Muscle of arm (tissue), 14 donors: ENCODE measurements at places on chromosomes 5 and 9.

DNA sequence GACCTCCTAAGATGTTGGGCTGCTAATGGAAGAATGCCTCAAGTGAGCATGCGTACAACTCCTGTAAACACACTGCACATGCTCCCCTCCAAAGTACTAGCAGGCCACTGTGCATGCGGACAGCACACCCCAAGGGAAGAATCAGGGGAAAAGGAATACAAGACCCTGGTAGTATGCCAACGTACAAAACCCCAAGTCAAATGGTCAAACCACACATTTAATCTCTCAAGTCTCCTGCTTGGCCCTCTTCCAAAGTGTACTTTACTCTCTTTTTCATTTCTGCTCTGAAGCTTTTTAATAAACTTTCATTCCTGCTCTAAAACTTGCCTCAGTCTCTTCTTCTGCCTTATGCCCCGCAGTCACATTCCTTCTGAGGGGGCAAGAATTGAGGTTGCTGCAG, 466.4 kb downstream of the DMRTA1 start:
- no peak for DNase-seq

DNA sequence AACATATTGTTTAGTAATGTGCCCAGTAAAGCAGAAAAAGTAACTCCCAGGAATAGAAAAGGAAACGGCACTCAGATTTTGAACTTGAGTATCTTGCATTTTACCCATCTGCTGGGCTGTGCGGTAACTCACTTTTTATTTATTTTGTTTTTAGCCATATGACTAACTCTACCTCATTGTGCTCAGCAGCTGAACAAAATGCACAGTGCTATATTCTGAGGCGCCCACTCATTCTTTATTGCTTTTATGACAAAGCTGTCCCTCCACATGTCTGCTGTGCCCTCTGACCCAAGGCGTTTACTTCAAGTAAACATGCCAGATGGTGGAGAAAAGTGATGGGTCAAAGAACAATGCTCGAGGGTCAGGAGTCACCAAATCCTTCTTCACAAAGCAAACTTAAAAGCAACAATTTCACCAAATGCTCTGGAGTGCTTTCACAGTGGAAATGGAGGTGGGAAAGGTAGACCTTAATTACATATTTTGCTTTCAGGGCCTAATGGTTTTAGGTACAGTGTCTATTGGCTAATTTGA, 215.2 kb upstream of the ELAVL2 start:
- DNase-seq: no peak

- no peak for DNase-seq
Measured at GRCh38 chr9:38298503-38298902, 94.0 kb upstream of the ALDH1B1 start.

GRCh38 chr9:10614196-10614800, 1.5 kb upstream of the PTPRD start:
- DNase-seq: no peak

DNA sequence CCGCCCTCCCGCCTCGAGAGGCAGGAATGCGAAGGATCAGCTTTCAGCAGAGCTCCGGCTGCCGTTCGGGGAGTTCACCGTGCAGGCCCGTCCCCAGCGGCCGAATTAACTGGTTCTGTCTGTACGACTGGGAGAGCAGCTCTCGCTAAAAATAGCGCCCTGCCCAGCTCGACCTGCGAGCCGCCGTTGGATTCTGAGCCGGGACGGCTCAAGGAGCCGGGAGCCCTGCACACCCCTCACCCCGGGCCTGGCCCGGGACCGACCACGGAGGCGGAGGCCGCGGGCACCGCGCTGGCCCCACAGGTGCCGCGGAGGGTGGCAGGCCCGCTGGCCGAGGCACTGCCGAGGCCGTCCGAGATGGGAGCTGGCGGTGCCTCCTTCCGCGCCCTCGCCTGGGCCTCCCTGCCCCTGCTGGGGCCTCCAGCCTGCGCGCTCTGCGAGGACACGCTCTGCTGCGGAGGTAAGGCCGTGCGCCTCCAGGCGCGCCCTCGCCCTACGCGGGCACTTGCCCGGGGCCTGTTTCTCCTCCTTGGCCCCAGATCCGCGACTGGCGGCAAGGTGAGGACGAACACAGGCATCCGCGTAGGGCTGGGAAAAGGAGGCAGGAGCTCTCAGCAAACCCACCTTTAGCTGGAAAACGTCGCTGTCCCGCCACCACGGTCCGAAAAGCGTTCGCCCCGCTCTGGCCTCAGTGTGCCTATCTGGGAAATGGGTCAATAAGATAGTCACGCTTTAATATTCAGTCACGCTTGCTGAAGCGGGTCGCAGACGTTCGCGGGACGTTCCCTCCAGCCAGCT, 53.1 kb upstream of the DAB2IP start:
- DNase-seq: no peak

- DNase-seq: no peak
Measured at GRCh38 chr5:10489810-10490426, 48.2 kb downstream of the ROPN1L start.

DNA sequence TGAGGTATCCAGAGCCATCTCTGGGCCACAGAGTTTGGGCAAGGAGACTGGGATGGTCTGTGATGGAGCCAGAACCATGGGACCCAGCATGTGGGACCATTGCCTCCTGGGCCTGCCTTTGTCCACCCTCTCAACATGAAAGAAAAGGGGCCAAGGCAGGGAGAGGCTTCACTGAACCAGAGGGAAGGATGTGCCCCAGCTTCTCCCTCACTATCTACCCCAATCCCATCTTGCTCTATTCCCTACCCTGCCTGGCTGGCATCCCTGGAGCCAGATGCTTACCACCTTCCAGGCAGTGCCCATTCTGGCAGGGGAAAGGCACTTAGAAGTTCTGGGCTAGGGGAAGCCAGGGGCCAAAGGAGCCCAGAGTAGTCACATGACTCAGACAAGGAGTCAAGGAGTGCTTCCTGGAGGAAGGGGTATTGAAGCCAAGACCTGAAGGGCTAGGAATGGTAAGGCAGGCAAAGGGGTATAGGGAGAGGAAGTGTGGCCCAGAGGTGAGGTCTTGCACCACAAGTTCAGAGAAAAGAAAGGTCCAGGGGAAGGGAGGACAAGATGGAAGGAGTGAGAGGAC, 9.8 kb downstream of the PDLIM4 start:
- no peak for DNase-seq

GRCh38 chr9:89353989-89354388, 35.7 kb downstream of the SECISBP2 start:
- no peak for DNase-seq

- no peak for DNase-seq
Measured at GRCh38 chr5:116380621-116381020, 194.0 kb downstream of the SEMA6A start.
